Panc1 (cell line): ENCODE measurements at places on chromosomes 16 and 17. TPM values are rescaled to one million over a fixed set of nuclear protein-coding genes. Genes with fewer than 3 reads are reported as not detected.
A peak's percentile ranks its signal among the peaks of the same experiment; 100 is the strongest.

Gene CASKIN1
- 4.5 TPM for total RNA-seq

GRCh38 chr16:57608462-57609113, 19.8 kb upstream of the ADGRG1 start:
- H3K36me3 ChIP-seq = no peaks in the 10 kb centered on the region
- no peaks in the 10 kb centered on the region for H3K27me3 ChIP-seq
- DNase-seq = no peak
- H3K4me3 ChIP-seq = no peak overlapping the region
- H3K4me1 ChIP-seq = no peaks in the 10 kb centered on the region; the same call in 1 of the 2 replicates
- no peak overlapping the region for H3K27ac ChIP-seq

Gene PKMYT1
- 105 TPM for total RNA-seq

Gene GPRC5C
- 57.1 TPM for total RNA-seq

Gene MEIOB
- not detected for total RNA-seq

Gene NOD2
- not detected for total RNA-seq

Gene PIRT
- not detected for total RNA-seq

Gene PRPSAP2
- 25.3 TPM for total RNA-seq

Gene GRAPL
- 0.31 TPM for total RNA-seq

DNA sequence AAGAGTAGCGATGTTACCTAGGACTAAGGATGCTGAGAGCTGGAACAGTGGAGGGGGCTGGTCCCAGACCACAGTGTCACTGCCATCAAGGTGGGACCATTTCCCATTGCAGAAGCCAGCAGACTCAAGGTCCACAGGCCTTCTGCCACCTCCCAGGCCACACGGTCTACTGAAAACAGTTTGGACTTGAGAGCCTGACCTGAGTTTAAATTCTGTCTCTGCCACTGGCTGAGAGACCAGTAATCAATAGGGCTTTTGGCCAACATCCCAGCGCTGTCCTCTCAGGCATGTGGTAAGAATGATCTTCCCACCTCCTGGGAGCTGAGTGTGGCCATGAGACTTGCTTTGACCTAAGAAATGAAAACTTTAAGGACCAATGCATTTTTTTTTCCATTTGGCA, 331.4 kb upstream of the CDH5 start:
- H3K36me3 ChIP-seq = no peaks in the 10 kb centered on the region
- no peaks in the 10 kb centered on the region for H3K4me1 ChIP-seq
- H3K27me3 ChIP-seq = no peaks in the 10 kb centered on the region
- DNase-seq = no peak
- H3K4me3 ChIP-seq = no peak overlapping the region
- H3K27ac ChIP-seq = no peak overlapping the region

DNA sequence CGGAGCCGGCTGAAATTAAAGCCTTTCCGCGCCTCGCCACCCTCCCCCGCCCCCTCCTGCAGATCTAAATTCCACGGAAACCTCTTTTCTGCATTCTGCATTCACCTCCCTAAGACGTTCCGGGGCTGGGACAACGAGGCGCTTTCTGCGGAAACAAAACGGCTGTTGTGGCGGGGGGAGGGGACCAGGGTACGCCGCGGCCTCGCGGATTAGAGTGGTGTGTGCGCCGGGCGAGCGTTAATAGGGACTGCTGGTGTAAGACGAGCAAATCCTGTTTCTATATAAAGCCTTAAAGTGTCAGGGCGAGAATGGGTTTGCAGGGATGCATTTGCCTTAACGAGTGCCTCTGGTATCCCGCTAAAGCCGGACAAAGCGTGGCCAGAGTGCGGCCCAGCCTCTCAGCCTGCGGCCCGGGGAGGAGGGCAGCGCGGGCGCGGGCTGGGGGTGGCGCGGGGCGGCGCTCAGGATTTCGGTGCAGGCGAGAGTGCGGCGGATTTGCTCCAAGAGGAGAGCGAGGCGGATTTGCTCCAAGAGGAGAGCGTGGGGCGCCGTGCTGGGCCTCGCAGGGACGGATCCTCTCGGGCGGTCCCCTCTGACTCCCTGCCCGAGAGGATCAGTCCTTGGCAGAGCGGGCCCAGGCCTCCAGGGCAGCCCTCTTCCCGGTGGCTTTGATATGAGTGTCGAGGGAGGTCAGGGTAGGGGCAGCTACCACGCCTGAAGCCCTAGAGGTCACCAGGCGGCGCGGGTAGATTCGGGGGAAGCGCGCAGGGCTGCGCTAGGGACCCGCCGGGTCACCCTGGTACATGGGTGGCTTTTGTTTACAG, 5.1 kb downstream of the BAHCC1 start:
- H3K4me1 ChIP-seq = peaks cover 46% of the 10 kb centered on the region
- H3K27ac ChIP-seq = peak overlapping the region; percentile 100
- no peak for DNase-seq
- H3K36me3 ChIP-seq = no peaks in the 10 kb centered on the region; the same call in 1 of the 2 replicates
- no peaks in the 10 kb centered on the region for H3K27me3 ChIP-seq
